ENCODE measurements at places on chromosomes 12 and 14.

DNA sequence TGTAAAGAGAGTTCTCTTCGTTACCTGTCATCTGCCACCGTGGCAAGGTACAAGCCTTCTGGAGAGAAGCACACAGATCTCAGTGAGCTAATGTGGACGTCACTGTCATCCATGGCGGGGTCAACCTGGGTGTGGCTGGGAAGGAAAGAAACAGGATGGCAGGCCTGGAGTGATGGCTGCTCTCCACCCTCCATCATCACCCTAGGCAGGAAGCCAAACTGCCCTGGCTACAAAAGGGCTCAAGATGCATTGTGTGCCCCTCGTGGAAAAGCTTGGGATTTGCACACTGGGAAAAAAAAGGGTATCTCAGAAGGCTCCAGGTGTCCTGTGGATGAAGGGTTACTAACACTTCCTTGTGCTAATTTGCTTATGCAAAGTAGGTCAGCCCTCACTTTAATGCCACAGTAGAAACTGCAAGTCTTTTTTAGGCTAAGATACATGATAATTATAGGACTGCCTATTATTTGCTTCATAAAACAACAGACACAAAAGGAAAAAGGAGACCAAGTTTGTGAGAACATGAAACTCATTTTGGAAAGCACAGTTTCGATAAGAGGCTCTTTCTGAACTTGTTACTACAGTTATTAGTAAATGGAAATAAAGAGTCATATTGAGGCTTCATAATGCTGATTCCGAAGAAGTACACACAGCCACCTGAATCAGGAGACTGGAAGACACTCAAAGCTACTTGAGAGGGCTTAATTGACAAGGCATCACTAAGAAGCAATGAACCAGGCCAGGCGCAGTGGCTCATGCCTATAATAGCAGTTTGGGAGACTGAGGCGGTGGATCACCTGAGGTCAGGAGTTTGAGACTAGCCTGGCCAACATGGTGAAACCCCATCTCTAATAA is 18.9 kb downstream of the RFC5 start:
- no peak for DNase-seq

- DNase-seq, result no peak
These were observed 416.2 kb upstream of the CCDC196 start for GRCh38 chr14:66069830-66070541.

DNA sequence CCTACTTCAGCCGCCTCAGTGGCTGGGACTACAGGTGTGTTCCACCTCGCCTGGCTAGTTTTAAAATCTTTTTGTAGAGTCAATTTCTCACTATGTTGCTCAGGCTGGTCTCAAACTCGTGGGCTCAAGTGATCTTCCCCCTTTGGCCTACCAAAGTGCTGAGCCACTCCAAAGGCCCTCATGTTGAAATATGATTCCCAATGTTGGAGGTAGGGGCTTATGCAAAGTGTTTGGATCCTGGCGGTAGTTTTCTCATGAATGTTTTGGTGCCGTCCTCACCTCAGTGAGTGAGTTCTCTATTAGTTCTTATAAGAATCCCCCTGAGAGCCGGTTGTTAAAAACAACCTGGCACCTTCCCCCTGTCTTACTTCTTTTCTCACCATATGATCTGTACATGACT is 784.6 kb downstream of the TMTC2 start:
- DNase-seq, result no peak

DNA sequence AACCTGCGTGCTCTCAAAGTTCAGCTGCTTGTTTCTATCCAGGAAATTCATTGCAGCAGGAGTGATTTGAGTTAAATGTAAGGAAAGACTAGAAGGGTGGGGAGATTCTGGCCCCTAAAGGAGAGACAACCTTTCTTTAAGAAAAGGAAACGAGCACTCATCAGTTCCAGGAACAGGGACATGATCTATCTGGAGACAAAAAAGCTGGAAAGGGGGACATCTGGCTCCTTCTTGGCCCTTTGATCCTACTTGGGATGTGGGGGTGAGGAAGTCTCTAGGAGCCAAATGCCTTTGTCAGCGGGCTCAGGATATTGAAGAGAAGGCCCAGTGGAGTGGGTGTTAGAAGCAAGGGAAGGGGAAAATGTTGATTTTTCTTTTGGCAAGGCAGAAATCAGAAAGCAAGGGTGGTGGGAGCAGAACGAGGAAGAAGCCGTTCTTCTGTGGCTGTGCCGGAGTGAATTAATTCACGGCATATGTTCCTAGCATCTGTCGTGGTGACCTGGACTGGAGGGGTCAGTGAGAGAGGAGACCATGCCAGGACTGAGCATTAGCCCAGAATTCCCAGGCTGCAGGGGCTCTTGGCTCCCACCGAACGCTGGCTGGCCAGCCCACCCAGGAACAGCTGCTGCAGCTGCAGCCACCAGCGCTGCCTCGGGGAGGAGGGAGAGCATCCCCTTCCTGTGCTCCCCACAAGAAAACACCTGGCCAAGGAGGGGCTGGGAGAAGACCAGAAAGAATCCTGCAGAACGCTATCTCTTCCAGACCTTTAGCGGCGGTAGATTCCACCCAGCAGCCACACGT is 62.8 kb upstream of the GPATCH2L start:
- DNase-seq, result no peak

- no peak for DNase-seq
These were observed 4.9 kb upstream of the CRIP2 start for GRCh38 chr14:105469456-105470349.

GRCh38 chr14:75249958-75250336 is 28.7 kb upstream of the FOS start:
- no peak for DNase-seq

DNA sequence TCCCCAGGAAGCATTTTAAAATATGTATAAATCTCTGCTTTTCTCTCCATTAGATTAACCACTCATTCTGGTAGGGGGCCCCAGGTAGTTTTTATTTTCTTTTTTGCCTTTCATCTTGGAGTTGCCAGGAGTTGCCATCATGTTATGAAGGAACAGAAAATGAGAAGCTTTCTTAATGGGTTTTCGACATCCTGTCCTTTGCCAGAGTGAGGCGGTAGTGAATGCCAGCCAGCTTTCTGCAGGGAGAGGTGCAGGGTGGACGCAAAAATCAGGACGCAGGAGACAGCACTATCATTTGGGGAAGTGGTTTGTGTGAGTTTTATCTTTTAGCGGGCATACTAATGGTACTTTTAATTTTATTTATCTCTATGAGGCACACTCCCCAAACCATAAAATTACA is 1.7 kb downstream of the RASSF8 start:
- no peak for DNase-seq

GRCh38 chr12:124551268-124552144 is 15.9 kb downstream of the NCOR2 start:
- DNase-seq, result no peak

GRCh38 chr12:56190695-56191155 is 1.4 kb upstream of the SMARCC2 start:
- DNase-seq, result no peak

DNA sequence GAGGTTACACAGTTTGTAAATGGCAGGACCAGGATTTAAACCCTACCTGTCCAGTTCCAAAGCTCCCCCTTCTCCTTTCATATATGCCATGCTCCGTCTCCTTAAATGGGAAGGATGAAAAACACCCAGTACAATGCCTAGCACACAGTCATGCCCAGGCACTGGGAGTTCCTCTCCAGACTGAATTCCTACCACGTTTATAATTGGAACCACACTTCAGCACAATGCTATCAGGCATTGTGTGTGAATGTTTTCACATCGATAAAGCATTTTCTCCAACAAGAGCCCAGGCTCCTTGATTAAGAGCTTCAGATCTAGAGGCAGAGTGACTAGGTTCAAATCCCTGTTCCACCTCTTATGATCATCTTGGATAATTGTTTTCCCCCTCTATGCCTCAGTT is 2.7 kb upstream of the NUAK1 start:
- no peak for DNase-seq

- DNase-seq, result no peak
These were observed 144.8 kb downstream of the ASCL1 start for GRCh38 chr12:103102225-103102744.

- DNase-seq, result no peak
These were observed 13.7 kb upstream of the TMEM106C start for GRCh38 chr12:47949441-47950341.

GRCh38 chr14:99589031-99589441 is 15.0 kb downstream of the CCDC85C start:
- DNase-seq, result no peak

DNA sequence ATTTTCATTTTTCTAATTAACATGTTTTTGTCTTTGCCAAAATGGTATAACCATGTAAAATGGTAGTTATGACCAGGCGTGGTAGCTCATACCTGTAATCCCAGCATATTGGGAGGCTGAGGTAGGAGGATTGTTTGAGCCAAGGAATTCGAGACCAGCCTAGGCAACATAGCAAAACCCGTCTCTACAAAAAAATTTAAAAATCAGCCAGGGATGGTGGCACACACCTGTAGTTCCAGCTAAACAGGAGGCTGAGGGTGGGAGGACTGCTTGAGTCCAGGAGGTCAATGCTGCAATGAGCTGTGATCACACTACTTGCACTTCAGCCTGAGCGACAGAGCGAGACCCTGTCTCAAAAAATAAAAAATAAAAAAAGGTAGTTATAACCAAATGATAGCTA is 23.1 kb downstream of the PPTC7 start:
- DNase-seq, result no peak
